ENCODE measurements at places on chromosomes 6 and 20.

- DNase-seq = no peak
Observed at GRCh38 chr6:33607126-33607783, 13.9 kb upstream of the ITPR3 start.

DNA sequence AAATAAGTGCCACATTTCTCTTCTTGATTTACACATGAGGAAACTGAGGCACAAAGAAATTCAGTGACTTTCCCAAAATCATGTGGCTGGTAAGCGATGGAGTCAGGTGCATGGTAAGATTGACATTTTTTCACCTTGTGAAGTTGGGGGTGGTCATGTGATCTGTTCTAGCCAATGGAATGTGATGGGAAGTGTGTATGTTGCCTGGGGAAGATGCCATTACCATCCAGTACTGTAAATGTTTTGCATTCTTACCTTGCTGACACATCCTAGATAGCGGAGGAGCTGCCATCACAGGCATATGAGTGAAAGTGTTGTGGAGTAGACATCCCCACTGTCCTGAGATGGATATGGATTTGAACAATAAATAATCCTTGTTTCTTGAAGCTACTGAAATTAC, 499.6 kb upstream of the SULF2 start:
- no peak for DNase-seq

- DNase-seq = no peak
Observed at GRCh38 chr20:46893877-46894578, 615 bp upstream of the EYA2 start.

GRCh38 chr6:43267619-43268354, 24.5 kb downstream of the TTBK1 start:
- no peak for DNase-seq

DNA sequence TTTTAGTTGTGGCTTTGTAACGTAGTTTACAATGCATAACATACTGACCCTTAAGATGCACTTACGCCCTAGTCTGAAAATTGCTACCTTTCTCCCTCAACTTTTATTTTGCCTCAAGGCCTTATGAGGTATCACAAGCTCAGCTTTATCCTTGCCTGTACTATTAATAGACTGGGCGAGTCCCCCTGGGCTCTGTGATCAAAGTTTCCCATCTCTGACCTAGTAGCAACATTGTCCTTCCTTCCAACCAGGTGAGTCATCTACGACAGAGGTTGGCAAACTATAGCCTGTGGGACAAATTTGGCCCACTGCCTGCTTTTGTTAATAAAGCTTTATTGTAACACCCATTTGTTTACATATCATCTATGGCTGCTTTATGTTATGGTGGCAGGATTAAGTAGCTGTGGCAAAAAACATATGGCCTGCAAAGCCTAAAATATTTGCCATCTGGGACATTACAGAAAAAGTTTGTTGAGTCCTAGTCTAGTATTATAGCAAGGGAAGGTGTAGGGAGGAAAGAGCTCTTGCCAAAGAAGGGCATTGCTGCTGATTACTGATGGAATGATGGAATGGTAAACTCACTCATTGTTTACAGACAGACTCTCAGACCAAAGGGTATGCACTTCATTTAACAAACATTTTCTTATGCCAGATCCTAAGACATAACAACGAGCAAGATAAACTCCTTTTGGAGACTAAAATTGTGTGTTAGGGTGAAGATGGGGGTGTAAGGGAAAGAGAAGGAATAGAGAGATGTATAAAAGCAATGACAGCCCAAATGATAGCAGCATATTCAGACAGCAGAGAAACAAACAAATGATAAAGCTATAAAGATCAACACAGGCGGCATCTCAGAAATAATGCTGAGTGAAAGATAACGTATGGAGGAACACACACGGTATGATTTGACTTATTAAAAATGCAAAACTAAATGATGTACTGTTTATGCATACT, 74.2 kb downstream of the SLC22A23 start:
- DNase-seq = no peak

- DNase-seq = no peak
Observed at GRCh38 chr20:2544211-2544610, 7.8 kb downstream of the TMC2 start.

DNA sequence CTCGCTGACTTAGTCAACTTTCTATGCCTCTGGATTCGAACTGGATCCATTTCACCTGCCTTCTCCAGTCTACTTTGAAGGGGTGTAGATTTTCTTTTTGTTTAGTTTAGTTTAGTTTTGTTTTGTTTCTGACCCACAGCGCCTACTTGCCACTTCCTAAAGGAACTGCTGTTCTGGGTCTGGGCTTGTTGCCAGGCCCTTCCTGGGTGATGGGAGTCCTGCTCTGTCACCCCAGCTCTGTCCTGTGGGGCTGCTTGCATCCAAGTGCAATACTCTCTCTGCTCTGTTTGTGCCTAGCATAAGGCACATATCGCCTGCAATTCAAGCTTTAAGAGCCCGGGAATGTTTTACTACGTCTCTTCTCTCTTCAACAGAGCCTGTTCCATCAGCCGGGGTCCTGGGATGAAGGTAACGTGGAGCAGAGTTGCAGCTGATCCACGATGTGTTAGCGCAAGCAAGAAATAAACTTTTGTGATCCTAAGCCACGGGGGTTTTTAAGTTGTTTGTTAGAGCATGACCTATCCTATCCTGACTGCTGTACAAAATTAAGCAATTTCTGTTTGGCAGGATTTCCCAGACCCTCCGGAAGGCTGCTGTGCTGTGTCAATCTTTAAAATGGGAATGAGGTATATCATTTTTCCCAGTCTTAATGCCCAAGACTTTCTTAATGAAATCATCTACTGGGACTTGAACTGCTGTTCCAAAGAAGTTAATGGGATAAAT, 30.9 kb upstream of the TAGAP start:
- DNase-seq = no peak

GRCh38 chr20:48060841-48061720, 275.8 kb upstream of the SULF2 start:
- DNase-seq = no peak

DNA sequence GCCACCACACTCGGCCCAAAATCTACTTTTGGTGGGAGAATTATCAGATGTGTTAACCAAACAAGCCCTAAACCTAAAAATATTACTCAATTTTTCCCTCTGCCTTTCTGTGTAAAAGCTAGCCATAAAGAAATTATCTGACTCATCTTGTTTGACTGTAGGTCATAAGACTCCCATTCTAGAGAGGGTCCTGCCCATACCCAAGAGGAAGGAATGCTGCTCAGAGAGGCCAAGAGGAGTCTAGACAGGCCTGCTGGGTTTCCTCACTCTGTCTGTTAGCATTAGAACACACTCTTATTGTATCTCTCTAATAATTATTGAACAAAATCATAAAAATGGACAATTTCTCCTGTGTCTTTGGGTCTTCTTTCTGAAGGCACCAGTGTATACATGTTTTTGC, 26.1 kb downstream of the C6orf141 start:
- DNase-seq = no peak

- peak; percentile 76 for DNase-seq
Observed at GRCh38 chr6:31558631-31559500, 11.5 kb downstream of the NFKBIL1 start.

DNA sequence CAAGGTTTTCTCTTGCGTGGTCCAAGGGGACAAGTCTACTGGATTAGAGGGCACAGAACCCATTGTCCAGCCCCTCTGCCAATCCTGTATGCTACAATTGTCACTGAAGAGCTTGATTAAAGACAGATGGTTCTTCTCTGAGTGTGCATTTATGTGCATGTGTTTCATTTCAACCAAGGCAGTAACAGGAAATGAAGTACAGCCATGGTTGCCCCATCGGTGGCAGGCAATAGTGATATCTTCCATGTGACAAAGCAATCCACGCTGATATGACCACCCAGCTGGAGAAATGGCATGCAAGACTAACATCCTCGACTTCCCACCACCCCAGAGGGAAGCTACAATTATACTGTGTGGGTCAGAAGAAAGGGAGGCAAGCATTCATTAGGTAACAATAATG, 85.5 kb downstream of the UNC5CL start:
- DNase-seq = no peak

DNA sequence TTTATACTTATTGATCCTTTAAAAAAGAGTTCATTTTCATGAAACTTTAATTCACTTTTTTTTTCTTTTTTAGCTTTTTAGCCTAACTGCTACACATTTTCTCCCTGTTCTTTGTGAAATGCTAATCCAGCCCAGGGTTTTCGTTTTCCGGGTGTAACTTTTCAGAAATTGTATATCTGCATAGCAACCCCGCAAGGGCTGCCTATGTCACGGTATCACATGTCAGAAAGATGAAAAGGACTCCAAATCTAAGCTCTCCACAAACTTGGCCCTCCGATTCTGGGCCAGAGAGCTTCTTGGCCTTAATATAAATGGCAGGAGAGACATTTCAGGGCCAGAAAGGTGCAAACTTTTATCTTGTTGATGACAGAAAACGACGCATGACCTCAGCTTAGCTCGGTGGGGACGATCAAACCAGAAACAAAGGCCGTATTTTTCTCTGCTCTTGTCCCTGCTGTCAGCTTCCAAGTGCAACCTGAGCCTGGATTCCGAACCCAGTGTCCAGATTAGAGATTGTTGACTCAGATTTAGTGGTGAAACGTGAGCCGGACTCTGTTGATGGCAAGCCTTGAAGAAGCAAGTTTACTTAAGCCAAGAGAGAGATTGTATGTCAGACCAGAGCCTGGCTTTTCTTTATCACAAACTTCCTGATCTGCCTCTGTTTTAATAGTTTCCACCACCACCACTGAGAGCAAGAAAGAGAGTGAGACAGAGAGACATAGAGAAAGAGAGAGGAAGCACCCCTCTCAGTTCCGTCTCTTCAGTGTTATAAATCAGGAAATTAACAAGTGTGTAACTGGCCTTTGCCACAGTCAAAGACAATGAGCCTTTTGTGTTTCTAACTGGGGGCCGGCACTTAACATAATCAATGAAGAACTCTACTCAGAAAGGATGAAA, 157.8 kb downstream of the SCML4 start:
- no peak for DNase-seq

DNA sequence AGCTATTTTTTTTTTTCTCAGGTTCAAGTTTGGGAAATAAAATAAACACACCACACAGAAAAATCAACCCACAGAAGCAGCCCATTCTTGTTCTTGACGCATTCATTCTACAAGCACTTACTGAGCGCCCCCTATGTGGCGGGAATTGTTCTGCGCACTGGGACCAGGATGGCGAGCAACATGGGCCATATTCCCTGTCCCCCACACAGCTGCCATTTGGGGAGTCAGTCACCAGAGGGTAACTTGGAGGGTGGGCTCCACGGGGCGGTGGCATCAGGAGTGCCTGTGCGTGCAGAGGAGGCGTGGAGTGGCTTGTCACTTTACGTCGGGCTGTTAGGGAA, 185.0 kb upstream of the PDE10A start:
- DNase-seq = no peak

Measured in stimulated activated CD4-positive, alpha-beta T cell treated with anti-CD3 and anti-CD28 coated beads, Interleukin-2, amount 100 ng/mL, for 24 hours (primary cell).